Stimulated activated CD8-positive, alpha-beta memory T cell treated with anti-CD3 and anti-CD28 coated beads, Interleukin-7, amount 100 ng/mL, for 1 hour (primary cell): ENCODE measurements at places on chromosomes 7 and 10.

GRCh38 chr10:71645185-71645584, 74.4 kb downstream of the C10orf105 start:
- DNase-seq: no peak

DNA sequence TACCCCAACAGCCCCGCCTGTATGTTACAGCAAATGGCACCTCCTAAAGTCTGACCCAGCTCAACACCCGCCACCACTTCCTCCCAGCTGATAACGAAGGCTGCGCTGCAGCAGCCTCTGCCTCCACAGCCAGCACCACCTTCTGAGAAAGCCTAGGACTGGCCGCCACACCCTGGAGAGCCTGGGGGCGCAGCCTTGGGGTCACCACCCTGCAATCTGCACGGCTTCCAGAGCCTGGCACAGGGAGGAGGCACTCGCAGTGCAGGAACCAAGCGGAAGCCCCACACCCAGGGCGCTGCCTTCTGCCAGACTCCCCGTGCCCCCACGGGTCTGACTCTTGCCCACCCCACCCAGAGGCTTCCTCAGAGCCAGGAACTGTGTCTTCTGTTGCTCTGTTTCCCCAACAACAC, 112.5 kb downstream of the MAD1L1 start:
- peak; percentile 26 for DNase-seq

- no peak for DNase-seq
Measured at GRCh38 chr7:154767142-154767541, 235.8 kb downstream of the PAXIP1 start.

GRCh38 chr10:99396471-99396870, 34.0 kb downstream of the GOT1 start:
- no peak for DNase-seq

- DNase-seq: no peak
Measured at GRCh38 chr10:688312-689120, 952 bp downstream of the DIP2C start.

DNA sequence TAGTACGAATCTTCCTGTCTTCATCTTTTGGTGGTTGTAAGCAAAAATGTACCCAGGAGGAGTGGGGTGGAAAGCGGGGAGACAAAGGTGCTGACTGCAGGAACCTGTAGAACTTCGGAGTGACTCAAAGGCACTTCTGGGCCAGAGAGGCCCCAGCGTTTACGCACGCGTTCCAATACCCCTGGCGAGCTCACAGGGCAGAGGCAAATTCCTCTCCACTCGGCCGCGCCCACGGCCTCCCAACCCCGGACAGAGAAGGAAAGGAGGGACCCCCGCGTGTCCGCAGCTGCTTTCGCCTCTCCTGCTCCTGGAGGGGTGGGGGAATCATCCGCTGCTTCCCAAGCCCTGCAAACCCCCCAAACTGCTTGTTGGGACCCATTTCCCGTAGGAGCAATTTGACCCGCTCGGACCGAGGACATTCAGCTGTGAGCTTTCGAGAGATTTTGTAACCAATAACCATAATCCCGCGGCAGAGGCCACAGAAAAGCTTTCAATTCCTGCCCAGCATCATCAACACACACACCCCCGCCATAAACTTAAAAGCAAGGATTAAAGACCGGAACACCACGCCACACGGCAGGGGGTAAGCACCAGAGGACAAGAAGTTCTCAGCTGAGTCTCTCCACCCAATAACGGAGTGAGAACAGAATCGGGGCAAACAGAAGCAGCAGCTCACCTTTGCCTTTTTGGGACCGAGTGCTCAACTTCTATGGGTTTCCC, 2.3 kb downstream of the IGF2BP3 start:
- DNase-seq: no peak

GRCh38 chr7:82273886-82274285, 169.7 kb downstream of the CACNA2D1 start:
- no peak for DNase-seq

- DNase-seq: no peak
Measured at GRCh38 chr7:28782362-28782761, 175.8 kb downstream of the TRIL start.

DNA sequence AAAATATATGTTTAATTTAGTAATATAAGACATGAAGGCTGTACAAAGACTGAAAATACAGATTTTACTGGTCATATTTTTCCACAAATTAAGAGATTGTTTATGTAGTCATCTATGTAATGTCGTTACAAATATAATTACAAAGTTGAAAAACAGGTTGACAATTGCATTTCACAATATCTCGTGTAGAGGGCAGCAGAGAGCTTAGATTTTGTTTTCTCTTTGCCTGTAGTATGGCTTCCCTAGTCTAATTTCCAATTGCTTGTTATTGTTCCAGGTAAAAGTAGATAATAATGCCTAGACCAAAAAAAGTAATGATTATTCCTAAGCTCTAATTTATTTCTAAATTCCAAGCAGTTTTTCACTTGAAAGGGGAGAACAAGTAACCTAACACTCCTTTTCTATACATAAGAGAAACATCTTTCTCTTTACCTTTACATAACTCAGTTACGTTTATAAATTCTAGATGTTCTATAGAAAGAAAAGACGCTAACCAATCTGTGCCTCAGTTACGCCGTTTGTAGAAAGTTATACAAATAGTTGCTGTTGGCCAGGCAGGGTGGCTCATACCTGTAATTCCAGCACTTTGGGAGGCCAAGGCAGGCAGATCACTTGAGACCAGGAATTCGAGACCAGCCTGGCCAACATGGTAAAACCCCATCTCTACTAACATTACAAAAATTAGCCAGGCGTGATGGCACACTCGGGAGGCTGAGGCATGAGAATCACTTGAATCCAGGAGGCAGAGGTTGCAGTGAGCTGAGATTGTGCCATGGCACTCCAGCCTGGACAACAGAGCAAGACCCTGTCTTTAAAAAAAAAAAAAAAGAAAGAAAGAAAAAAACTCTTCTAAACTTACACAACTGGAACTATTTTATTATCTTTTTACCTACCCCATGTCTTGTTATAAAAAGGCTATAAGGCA, 30.0 kb downstream of the NET1 start:
- no peak for DNase-seq

- no peak for DNase-seq
Measured at GRCh38 chr10:44925224-44925623, 14.1 kb downstream of the TMEM72 start.

DNA sequence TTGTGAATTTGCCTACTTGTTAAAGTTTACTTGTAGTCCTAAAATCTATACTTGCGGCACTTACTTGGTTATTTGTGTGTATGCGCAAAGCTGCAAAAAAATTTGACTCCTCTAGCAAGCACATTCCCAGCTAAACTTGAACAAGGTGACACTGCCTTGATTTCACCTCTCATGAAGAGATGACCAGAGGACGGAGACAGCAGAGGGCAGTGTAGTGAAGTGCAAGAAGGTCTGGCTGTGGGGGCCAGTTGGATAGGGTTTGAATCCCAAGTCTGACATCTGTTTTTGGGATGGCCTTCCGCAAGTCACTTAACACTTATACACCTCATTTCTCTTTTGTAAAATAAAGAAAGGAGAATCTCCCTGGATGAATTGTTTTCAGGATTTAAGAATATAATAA, 15.7 kb downstream of the SLK start:
- DNase-seq: no peak

GRCh38 chr10:42938351-42938750, 138.5 kb upstream of the RET start:
- DNase-seq: no peak

DNA sequence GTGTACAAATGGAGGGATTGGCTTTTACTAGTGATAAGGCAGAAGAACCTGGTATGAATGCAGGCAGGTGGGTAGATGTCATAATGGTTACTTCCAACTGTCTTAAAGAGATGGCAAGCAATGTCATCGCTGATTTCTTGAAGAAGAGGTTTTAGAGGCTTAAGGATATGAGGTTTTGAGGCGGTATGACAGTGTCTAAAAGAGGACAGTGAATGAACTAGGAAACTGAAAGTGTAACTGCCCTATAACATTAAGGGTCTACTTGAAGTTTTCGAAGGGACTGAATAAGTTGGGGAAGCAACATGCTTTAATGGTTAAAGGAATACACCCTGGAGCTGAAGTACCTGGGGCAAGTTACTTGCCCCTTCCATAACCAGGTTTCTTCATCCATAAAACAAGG, 70.9 kb downstream of the NDUFB2 start:
- DNase-seq: no peak

GRCh38 chr7:90446137-90446899, 23.1 kb upstream of the PTTG1IP2 start:
- no peak for DNase-seq

- DNase-seq: no peak
Measured at GRCh38 chr7:142085428-142085827, 26.1 kb upstream of the MGAM2 start.

DNA sequence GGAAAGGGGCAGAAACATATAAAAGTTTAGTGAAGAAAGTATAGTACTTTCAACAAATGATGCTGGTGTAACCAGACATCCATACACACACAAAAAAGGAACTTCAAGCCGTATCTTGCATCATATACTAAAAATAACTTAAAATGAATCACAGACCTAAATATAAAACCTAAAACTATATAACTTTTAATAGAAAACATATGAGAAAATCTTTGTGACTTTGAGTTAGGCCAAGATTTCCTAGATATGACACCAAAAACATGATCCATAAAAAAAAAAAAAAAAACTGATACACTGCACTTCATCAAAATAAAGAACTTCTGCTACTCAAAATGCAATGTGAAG, 40.9 kb downstream of the NUDCD3 start:
- DNase-seq: no peak

- DNase-seq: no peak
Measured at GRCh38 chr10:106513352-106513771, 651.1 kb downstream of the SORCS1 start.

DNA sequence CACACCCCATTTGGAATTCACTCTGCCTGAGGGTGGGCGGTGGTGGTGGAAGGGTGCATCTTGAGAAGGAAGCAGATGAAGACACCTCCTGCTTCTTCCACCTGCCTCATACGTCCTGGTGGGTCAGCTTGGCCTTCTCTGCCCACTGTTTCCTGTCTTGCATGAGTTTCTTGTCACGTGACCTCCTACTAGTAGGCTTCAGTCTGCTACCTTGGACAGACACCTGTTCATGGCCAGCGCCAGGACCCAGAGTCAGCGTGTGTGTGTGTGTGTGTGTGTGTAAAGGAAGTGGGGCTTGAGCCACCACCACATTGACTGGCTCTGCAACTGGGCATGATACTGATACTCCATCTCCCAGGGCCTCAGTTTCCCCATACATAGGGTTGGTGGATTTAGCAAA, 17.1 kb upstream of the VPS37D start:
- no peak for DNase-seq

DNA sequence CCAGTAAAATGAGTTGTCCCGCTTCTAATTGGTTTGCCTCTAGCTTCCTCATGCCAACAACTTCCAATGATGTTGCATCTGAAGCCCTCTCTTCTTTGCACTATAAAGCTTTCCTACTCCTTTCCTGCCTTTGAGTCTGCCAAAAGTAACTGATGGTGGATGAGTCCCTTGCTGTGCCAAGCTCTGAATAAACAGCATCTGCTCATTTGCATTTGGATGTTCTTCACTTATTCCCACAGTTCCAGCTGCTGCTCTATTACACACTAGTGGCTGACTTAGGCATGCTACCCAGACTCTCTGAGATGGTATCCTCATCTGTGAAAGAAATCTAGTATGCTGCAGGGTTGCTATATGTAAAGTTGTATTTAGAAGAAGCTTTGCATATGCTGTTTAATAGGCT, 24.9 kb downstream of the SFR1 start:
- no peak for DNase-seq

- no peak for DNase-seq
Measured at GRCh38 chr10:98328163-98328562, 60.2 kb upstream of the LOXL4 start.

GRCh38 chr10:17850501-17850900, 41.4 kb downstream of the MRC1 start:
- no peak for DNase-seq

DNA sequence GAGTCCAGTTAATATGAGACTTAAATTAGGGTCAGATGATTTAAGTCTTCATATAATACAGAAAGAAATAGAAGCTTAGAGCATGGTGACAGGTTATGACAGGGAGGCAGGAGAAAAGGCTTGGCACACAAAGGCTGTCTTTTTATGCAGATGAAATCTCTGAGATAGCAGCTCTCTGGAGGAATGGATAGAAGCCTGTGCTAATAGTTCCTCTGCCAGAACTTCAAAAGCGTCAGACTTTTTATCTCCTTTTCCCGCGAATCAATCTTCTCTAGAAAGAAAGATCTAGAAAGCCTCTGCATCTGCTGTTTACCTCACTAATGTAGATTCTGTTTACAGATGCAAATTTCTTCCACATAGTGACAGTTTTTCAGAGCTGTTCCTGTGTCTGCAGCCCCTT, 1106.2 kb downstream of the XPNPEP1 start:
- no peak for DNase-seq

DNA sequence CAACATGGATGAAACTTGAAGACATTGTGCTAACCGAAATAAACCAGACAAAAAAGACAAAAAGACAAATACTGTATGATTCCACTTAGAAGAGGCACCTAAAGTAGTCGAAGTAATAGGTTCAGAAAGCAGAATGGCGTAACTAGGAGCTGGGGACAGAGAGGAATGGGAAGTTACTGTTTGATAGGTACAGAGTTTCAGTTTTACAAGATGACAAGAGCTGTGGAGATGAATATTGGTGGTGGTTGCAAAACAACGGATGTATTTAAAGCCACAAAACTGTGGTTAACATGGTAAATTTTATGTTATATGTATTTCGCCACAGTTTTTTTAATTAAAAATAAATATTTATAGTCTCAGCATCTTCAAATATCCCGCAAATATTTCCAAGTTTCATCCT, 64.1 kb upstream of the DIP2C start:
- no peak for DNase-seq

- DNase-seq: no peak
Measured at GRCh38 chr10:28127881-28128280, 129.0 kb upstream of the ODAD2 start.

DNA sequence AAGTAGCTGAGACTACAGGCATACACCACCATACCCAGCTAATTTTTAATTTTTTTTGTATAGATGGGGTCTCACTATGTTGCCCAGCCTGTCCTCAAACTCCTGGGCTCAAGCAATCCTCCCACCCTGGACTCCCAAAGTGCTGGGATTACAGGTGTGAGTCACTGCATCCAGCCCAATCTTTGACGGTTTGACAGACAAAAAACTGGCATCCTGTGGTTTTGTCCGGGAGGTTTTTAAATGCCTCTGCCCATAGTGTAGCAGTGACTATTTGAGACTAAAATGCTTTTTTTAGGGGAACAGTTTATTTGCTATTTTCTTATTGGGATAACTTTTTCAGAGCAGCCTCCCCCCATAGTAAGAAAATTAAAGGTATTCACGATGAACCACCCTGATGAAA, 523.7 kb upstream of the GALNT17 start:
- DNase-seq: no peak

GRCh38 chr10:10785627-10786026, 232.0 kb upstream of the CELF2 start:
- DNase-seq: no peak

- no peak for DNase-seq
Measured at GRCh38 chr7:12942609-12943008, 255.2 kb downstream of the ARL4A start.

- no peak for DNase-seq
Measured at GRCh38 chr7:159105832-159106811, 38.5 kb downstream of the VIPR2 start.

- no peak for DNase-seq
Measured at GRCh38 chr10:93376372-93377293, 105.5 kb downstream of the MYOF start.
